ENCODE measurements at places on chromosomes 7 and 10.

- H3K4me3 ChIP-seq = no peak overlapping the region
- no peaks in the 10 kb centered on the region for H3K27me3 ChIP-seq
- no peak for DNase-seq
Observed at GRCh38 chr10:1037098-1037497, 11.4 kb upstream of the IDI2 start.

GRCh38 chr10:48759113-48759901, 74.6 kb downstream of the WDFY4 start:
- no peak for DNase-seq
- H3K27ac ChIP-seq = no peak overlapping the region
- H3K27me3 ChIP-seq = peaks cover 41% of the 10 kb centered on the region
- H3K36me3 ChIP-seq = no peaks in the 10 kb centered on the region
- H3K4me3 ChIP-seq = no peak overlapping the region

- H3K27me3 ChIP-seq = no peaks in the 10 kb centered on the region
- H3K4me3 ChIP-seq = no peak overlapping the region
- H3K4me1 ChIP-seq = no peaks in the 10 kb centered on the region
- no peaks in the 10 kb centered on the region for H3K36me3 ChIP-seq
Observed at GRCh38 chr7:83509255-83510021, 139.5 kb downstream of the SEMA3E start.

GRCh38 chr7:99372275-99373090, 2.0 kb upstream of the ARPC1B start:
- H3K36me3 ChIP-seq = peaks cover 39% of the 10 kb centered on the region
- H3K4me3 ChIP-seq = peak overlapping the region; percentile 81
- H3K27me3 ChIP-seq = no peaks in the 10 kb centered on the region
- DNase-seq = no peak

DNA sequence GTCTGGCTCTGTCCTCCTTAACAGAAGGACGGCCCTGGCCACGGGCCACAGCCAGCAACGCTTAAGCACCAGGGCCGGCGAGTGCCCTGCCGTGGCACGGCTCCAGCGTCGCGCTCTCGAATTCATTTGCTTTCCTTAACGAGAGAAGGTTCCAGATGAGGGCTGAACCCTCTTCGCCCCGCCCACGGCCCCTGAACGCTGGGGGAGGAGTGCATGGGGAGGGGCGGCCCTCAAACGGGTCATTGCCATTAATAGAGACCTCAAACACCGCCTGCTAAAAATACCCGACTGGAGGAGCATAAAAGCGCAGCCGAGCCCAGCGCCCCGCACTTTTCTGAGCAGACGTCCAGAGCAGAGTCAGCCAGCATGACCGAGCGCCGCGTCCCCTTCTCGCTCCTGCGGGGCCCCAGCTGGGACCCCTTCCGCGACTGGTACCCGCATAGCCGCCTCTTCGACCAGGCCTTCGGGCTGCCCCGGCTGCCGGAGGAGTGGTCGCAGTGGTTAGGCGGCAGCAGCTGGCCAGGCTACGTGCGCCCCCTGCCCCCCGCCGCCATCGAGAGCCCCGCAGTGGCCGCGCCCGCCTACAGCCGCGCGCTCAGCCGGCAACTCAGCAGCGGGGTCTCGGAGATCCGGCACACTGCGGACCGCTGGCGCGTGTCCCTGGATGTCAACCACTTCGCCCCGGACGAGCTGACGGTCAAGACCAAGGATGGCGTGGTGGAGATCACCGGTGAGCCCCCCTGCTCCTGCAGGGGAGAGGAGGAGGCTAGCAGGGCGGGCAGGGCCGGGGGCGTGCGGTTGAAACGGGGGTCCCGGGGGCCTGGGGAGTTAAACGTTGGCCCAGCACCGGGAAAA, at the start of gene HSPB1:
TSS of gene HSPB1 (plus strand) at position 327 of the 855 bp plus-strand sequence. CDS start at position 367, 40 bp downstream.
- peaks cover 4% of the 10 kb centered on the region for H3K36me3 ChIP-seq
- H3K27ac ChIP-seq = peak within 1 kb of the TSS; percentile 83
- no peaks in the 10 kb centered on the region for H3K27me3 ChIP-seq
- H3K4me1 ChIP-seq = peaks cover 13% of the 10 kb centered on the region
- peak; percentile 58 for DNase-seq

DNA sequence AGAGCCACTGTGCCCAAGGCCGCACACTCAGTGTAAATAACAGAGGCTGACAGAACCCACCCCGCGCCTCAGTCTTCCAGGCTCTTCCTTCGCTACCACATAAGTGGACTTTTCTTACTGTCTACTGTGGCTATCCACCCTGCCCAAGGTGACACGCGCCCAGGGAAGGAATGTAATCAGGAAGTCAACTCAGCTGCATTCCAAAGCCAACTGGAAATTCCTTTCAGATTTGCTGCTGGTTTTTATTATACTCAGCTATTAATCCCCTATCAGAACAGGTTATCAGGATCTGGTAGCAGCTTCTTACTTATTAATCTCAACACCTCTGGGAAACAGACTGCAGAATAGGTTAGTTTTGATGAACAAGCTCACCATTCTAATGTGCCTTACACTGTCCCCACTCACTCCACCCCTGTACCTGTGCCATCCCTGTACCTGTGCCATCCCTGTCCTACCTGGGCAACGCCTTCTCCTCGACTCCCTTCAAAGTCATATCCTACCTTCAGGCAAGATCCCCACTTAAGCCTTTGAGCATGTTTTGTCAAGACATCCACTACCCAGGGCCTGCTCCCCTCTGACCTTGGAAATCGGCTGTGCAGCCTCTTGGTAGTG, 90.7 kb downstream of the NHLRC2 start:
- H3K36me3 ChIP-seq = no peaks in the 10 kb centered on the region
- peaks cover 5% of the 10 kb centered on the region for H3K4me1 ChIP-seq
- no peak overlapping the region for H3K27ac ChIP-seq
- peaks cover 20% of the 10 kb centered on the region for H3K27me3 ChIP-seq
- no peak for DNase-seq
- H3K4me3 ChIP-seq = no peak overlapping the region

GRCh38 chr10:47412869-47413268, 28.8 kb upstream of the ZNF488 start:
- no peaks in the 10 kb centered on the region for H3K4me1 ChIP-seq
- no peaks in the 10 kb centered on the region for H3K36me3 ChIP-seq
- H3K27me3 ChIP-seq = no peaks in the 10 kb centered on the region
- H3K27ac ChIP-seq = no peak overlapping the region
- no peak for DNase-seq
- no peak overlapping the region for H3K4me3 ChIP-seq

DNA sequence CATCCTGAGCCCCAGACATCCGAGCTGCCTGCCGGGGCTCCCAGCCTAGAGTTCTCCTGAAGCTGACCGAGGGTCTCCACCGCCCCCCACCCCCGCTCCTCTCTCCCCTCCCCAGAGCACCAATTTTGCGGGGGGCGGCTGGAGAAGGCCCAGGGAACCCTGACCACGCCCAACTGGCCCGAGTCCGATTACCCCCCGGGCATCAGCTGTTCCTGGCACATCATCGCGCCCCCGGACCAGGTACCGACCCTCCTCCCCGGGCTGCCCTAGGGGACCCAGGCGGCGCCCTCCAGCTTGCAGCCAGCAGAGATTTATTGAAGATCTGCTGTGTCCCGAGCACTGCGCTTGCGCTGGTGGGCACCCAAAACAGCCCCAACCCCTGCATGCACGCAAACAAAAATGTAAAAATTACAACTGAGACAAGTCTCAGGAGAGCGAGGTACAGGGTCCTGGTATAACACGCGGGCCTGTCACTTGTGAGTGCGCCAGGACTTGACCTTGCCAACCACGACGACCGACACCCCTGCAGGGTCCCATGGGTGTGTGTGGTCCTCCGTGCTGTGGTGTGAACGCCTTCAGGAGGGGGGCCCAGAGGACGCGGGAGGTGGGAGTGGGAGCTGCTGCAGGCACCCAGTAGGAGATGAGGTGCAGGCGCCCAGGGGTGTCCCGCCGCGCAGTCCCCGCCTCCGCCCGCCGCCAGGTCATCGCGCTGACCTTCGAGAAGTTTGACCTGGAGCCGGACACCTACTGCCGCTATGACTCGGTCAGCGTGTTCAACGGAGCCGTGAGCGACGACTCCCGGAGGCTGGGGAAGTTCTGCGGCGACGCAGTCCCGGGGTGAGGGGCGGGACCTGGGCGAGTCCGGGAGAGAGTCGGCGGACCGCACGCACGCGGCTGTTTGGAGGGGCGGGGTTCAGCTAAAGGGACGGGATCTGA, 3.1 kb downstream of the PCOLCE start:
- peaks cover 18% of the 10 kb centered on the region for H3K4me1 ChIP-seq
- peak overlapping the region; percentile 88 for H3K4me3 ChIP-seq
- H3K27ac ChIP-seq = peak overlapping the region; percentile 80
- no peak for DNase-seq

DNA sequence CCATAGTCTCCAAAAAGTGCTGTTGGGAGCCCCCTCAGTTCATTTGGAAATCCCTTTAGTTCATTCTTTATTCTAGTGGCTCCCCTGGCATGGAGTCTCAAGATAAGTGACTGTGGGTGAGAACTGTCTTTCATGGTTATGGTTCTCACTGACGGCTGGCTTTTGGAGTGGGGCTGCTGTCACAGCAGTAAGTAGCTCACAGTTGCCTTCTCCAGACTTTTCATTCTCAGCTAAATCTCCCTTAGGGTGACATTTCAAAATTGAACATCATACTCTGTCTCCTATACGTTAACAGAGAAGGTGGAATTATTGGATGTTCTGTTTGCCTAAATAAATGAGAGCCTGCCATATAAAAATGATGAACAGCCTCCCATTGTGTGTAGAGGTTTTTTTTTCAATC, 58.7 kb downstream of the PLPP4 start:
- no peaks in the 10 kb centered on the region for H3K27me3 ChIP-seq
- no peak overlapping the region for H3K27ac ChIP-seq
- no peak for DNase-seq
- H3K36me3 ChIP-seq = no peaks in the 10 kb centered on the region
- no peaks in the 10 kb centered on the region for H3K4me1 ChIP-seq

DNA sequence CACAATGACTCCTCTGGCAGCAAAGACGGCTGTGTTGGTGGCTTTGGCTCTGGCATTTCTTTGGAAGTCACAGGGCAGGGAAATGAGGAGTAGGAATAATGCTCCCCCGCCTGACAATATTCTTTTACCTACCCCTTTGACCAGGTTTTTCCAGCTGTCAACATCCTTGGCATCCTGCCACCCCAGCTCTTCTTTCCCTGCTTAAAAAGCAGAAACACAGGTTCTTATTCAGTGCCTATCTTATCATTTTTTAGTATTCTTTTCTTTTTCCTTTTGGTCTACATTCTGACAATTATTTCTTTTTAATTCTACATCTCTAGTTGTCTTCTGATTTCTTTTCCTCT, 97.7 kb downstream of the CREB5 start:
- H3K36me3 ChIP-seq = no peaks in the 10 kb centered on the region
- H3K4me1 ChIP-seq = no peaks in the 10 kb centered on the region
- no peak overlapping the region for H3K27ac ChIP-seq
- peaks cover 30% of the 10 kb centered on the region for H3K27me3 ChIP-seq
- no peak overlapping the region for H3K4me3 ChIP-seq

DNA sequence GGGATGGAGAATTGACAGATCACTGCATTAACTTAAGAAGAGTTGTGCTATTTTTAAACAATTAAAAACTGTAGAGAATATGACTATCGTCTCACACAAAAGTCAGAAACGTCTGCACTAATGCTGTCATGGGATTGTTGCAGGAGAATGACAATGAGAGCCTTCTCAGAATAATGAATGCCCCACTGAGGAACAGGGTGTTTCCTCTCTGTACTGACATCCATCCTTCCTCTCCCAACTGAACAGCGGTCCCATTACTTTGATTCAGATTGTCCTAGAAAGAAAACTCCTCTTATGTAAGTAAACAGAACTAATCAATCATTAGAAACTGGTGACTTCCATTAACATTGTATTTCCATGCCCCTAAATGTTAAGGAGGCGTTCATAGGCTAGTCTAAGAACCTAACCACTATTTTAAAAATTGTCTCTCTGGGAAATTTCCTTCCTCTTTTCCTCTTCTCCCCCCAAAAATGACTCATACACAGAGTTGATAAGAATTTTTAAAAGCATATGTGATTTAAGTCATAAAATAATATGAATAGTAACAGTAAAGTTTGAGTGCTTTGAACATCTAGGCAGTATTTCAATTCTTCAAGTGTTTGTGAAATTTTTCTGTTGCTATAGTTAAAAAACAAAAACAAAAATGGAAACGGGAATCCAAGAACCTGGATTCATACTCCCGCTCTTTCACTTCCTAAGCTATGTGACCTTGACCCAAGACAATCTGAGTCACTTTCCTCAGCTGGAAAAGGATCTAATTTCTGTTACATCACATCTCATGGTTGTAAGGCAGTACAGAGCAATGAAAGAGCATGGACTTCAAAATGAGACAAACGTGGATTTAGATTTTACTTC, 12.7 kb upstream of the MACC1 start:
- H3K27me3 ChIP-seq = no peaks in the 10 kb centered on the region
- no peak overlapping the region for H3K4me3 ChIP-seq
- H3K27ac ChIP-seq = no peak overlapping the region
- no peaks in the 10 kb centered on the region for H3K36me3 ChIP-seq
- no peaks in the 10 kb centered on the region for H3K4me1 ChIP-seq

GRCh38 chr7:31815796-31816195, 128.8 kb downstream of the PPP1R17 start:
- no peaks in the 10 kb centered on the region for H3K27me3 ChIP-seq
- no peak overlapping the region for H3K27ac ChIP-seq
- no peak for DNase-seq
- H3K4me3 ChIP-seq = no peak overlapping the region
- no peaks in the 10 kb centered on the region for H3K4me1 ChIP-seq

GRCh38 chr10:88270871-88271713, 312.0 kb downstream of the RNLS start:
- peaks cover 5% of the 10 kb centered on the region for H3K36me3 ChIP-seq
- peaks cover 24% of the 10 kb centered on the region for H3K4me1 ChIP-seq
- H3K27ac ChIP-seq = peak overlapping the region; percentile 72
- DNase-seq = peak; percentile 49

DNA sequence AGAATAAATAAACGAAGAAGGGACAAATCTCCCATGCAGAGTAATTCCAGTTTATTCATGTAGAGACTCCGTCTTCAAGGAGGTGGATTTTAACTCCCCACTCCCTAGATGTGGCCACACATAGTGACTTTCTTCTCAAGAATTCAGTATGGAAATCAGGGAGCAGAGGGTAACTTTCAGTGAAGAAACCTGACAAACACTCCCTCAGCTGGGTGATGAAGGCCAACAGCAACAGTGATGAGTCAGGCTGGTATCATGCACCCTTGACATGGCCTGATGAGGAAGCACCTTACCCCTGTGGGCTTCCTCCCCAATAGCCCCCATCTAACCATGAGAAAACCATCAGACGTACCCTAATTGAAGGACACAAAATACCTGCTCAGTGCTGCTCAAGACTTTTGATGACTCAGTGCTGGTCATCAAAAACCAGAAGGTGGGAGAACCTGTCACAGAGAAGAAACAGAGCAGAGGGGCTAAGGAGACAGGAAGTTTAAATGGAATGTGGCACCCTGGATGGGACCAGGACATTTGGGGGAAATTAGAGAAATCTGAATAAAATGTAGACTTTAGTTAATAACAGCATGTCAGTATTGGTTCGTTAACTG, 50.6 kb downstream of the ADAMTS14 start:
- no peak overlapping the region for H3K27ac ChIP-seq
- no peaks in the 10 kb centered on the region for H3K36me3 ChIP-seq
- no peaks in the 10 kb centered on the region for H3K27me3 ChIP-seq
- DNase-seq = no peak

- H3K4me3 ChIP-seq = peak overlapping the region; percentile 78
- H3K27me3 ChIP-seq = peaks cover 20% of the 10 kb centered on the region
- H3K27ac ChIP-seq = peak overlapping the region; percentile 67
- H3K36me3 ChIP-seq = no peaks in the 10 kb centered on the region
Observed at GRCh38 chr7:29091715-29092114, 54.6 kb downstream of the CPVL start.

- H3K27me3 ChIP-seq = no peaks in the 10 kb centered on the region
- no peak overlapping the region for H3K4me3 ChIP-seq
- H3K36me3 ChIP-seq = no peaks in the 10 kb centered on the region
Observed at GRCh38 chr10:75922435-75922834, 491.0 kb downstream of the LRMDA start.

Data from effector memory CD8-positive, alpha-beta T cell (primary cell).